ENCODE measurements at places on chromosomes 7 and 10.

GRCh38 chr10:59372543-59372942 is 10.2 kb upstream of the FAM13C start:
- DNase-seq = no peak

- DNase-seq = no peak
Observed at GRCh38 chr10:71247804-71248203, 35.4 kb downstream of the UNC5B start.

GRCh38 chr10:70378122-70378521 is 4.3 kb downstream of the LRRC20 start:
- no peak for DNase-seq

GRCh38 chr10:6070660-6071059 is 8.5 kb upstream of the IL2RA start:
- no peak for DNase-seq

DNA sequence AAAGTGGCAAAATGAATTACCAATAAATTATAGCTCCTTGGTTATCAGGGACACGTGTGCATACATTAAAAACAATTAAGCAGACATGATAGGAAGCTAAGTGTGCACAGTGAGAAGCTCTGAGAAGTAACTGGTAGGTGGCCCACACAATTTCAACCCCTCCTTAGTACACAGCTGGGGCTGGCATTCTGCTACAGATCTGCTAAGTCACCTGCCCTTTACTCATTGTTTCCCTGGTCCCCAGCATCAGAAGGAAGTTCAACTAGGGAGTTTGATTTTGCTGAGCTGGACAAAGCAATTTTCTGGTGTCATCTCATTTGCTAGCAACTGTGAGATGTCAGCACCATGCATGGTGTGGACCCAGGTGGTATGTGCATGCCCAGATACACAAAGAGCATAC is 424.1 kb upstream of the NPVF start:
- DNase-seq = no peak
